Common myeloid progenitor, CD34-positive (primary cell): ENCODE measurements at places on chromosomes 3 and 15.

DNA sequence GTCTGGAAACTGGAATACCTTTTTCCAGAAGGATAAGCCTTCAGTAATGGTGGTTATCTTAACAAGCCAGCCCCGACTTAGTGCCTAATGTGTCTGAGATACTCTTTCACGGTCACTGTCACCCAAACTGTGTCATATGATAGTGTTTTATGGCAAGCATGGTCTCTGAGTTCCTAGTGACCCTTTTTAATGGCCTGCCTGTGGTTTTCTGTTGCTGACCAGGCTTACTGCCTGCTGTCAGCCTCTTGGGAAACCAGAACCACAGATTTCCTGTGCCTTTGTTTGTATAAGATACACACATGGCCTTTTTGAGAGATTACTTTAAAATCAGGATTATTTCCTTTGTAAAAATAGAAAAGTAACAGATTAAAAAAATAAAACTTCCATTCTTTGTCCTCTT is 22.4 kb downstream of the HPS3 start:
- no peak for DNase-seq

DNA sequence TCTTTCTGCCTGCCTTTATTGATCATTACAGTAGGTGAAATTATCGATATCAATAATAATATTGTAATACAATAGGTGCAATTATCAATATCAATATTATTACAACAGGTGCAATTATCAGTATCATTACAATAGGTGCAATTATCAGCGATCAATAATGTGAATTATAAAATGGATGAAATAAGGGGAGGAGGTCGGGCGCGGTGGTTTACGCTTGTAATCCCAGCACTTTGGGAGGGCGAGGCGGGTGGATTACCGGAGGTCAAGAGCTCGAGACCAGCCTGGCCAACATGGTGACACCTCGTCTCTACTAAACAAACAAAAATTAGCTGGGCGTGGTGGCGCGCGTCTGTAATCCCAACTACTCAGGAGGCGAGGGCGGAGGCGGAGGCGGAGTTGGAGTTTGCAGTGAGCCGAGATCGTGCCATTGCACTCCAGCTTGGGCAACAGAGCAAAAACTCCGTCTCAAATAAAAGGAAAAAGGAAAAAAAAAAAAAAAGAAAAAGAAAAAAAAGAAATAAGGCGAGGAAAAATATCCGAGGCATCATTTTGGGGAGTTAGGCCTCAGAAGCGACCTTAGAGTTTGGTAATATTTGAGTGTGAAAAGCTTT is 611 bp upstream of the BNIP2 start:
- peak; percentile 59 for DNase-seq

DNA sequence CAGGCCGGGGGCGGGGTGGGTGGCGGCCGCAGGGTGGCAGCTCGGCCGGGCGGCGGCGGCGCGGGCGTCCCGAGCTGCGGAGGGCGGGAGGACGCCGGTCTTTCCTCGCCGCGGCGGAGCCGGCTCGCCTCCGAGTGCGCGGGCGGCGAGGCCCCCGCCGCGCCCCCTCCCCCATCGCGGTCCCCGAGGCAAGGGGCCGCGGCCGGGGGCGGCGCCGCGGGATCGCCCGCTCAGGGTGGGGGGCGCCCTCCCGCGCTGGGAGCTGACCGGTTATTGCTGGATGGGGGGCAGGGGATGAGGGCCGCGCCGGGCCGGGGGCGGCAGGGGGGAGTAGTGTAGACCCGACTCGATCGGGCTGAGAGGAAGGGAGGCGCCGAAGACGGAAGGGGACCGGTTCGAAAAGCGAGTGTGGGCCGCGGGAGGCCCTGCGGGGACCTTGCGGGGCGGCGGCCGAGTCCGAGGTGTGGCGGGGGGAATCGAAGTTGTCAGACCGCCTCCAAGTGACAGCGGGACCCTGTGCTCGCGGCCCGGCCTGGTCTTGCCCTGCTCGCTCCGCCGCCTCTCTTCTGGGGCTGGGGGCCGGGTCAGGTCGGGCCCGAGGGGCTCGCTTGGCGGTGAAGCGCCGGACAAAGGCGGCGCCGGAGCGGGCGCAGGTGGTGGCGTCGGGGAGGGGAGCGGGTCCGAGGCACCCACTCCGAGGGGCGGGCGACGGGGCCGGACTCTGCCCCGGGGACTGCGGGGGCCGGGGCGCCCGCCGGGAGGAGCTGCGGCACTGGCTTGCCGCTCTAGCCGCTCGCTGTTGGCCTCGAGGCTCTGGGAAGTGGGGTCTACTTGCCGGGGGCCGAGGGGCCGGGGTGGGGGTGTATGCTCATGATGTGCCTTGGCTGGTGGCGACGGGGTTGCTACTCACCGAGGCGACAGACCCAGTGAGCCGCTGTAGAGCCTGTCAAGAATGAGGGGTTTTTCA is 1.1 kb downstream of the BAHD1 start:
- DNase-seq = peak; percentile 43

DNA sequence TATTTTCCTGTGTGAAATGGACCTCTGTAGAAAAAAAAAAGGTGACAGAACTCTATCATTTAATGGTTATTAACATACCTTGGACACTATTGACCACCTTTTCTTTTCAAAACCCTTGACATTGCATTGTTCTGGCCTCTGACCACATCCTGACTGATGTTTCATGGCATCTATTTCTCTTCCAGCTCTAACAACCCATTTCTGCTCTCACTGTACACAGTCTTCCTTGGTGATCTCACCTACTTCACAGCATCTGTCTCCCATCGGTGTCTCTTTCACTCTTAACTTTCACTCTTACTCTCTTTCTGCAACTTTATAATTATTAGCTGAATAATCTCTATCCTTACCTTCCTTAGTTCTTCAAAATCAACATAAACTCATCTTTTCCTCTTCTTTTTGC is 217.4 kb upstream of the CD96 start:
- DNase-seq = no peak

DNA sequence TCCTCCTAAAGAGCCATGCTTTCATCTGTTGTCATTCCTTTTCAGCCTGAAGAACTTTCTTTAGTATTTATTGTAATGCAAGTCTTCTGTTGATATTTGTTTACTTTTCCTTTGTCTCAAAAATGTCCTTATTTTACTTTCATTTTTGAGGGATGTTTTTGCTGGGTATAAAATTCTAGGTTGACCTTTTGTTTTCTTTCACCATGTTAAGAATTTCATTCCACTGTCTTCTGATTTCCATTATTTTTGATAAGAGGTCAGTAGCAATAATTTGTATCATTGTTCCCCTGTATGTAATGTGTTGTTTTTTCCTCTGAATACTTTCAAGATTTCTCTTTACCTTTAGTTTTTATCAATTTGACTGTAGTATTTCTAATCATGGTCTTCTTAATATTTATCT is 91.1 kb downstream of the RSRC1 start:
- peak; percentile 24 for DNase-seq

DNA sequence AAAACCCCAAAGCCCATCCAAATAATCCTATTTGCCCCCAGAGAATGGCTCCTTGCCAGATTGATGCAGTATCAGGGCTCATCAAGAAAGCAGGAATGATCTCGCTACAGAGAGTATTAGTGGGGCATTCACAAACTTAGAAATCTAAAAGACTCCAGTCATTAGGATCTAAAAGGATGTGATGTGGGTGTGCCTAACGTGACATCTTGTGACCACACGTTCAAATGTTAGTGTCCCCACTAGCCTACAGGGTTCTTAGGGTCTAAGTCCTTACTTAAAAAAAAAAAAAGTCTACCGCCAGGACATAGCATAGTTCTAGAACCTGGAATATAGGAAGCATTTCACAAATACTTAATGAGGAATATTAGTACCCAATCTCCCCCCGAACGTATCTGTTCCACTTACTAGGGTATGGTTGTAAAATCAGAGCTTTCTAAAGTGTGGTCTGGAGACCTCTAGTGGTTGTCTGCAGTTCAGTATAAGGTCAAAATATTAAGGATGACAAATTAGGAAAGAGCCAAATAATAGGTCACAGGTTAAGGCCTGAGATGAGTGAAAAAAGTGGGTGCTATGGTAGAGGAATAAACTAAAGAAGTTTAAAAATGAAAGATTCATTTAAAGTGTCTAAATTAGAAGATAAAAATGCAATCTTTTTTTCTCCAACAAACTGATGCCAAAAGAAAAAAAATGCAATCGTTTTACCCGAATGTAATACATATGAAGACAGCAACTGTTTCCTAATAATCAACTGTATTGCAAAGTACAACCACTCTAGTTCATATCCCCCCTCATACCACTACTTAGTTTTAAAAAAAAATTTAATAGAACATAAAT is 4.2 kb upstream of the CHRM5 start:
- DNase-seq = peak; percentile 64

DNA sequence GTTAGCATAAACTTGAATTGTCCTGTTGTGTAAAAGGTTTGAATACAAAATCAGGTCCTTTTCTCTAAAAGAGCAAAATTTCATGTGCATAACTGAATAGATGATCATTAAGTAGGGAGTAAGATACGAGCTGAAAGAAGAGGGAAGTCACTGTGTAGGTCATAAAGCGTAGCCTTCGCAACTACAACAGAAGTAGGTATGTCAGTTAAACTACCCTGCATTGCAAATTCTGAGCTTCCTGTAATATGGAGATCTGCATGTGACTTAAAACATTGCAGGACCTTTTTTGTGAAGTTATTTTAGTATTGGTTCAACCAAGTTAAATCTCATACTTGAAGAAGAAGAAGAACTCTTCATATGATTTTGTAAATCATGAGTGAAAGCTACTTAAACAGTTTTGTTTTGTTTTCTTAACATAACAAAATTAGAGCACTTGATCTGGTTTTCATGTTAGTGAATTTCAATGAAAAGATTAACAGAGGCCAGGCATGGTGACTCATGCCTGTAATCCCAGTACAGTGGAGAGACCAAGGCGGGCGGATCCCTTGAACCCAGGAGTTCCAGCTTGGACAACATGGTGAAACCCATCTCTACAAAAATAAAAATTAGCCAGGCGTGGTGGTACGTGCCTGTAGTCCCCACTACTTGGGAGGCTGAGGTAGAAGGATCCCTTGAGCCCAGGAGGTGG is 26.4 kb downstream of the ARMC8 start:
- no peak for DNase-seq
